ENCODE measurements at places on chromosomes 3 and 15.

DNA sequence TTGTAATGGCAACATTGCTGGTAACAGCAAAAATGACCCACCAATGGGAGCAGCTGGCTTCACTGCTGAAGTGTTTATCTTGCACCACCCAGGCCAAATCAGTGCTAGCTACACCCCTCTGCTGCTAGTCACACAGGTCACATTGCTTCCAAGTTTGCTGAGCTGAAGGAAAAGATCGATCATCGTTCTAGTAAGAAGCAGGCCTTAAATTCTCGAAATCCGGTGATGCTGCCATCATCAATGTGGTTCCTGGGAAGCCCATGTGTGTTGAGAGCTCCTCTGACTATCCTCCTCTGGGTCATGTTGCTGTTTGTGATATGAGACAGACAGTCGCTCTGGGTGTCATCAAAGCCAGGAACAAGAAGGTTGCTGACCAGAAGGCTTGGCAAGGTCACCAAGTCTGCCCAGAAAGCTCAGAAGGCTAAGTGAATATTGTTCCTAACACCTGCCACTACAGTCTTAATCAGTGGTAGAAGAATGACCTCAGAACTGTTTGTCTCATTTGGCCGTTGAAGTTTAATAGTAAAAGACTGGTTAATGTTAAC, 21.2 kb downstream of the TM4SF4 start:
- DNase-seq: no peak

- no peak for DNase-seq
Observed at GRCh38 chr3:186648851-186649250, 8.7 kb downstream of the FETUB start.

GRCh38 chr15:62472616-62473299, 307.7 kb upstream of the C2CD4B start:
- no peak for DNase-seq

GRCh38 chr15:98684436-98684835, 36.1 kb downstream of the IGF1R start:
- peak; percentile 74 for DNase-seq

DNA sequence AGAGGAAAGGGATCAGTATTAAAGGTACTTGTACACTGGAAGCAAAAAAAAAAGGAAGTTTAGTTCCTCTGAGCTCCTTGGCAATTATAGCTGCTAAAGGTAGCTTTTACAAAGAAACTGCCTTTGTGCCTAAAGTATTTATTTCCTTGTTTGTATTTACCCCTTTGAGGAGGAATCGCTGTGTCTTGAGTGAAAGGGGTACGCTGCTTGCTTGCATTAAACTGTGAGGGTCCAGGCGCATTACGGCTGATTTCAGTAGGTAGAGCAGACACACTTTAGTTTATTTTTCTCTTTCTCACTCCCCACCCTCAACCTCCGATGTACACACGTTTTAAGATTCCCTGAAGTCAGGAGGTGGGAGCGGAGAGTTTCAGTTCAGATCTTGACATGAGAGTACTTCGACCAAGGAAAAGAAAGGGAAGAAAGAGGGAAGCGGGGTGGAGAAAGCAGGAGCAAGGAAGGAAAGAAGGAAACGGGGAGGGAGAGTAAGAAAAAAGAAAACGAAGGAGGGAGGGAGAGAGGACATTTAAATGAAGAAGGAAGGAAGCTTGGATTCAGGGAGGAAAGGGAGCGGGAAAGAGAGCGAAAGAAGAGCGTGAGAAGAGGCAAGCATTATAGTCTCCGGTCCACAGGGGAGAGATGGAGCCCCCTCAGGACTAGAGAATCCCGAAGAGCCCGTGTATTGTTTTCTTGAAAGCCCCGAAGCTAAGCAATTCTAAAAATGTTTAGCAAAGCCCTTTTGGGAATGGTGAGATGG, 1.2 kb upstream of the MME start:
- DNase-seq: no peak

- DNase-seq: peak; percentile 67
Observed at GRCh38 chr3:24278543-24278942, 216.1 kb downstream of the THRB start.

- DNase-seq: no peak
Observed at GRCh38 chr3:127221446-127222035, 28.6 kb downstream of the PRR23E start.

GRCh38 chr15:71472566-71472965, 337.8 kb upstream of the NR2E3 start:
- no peak for DNase-seq

DNA sequence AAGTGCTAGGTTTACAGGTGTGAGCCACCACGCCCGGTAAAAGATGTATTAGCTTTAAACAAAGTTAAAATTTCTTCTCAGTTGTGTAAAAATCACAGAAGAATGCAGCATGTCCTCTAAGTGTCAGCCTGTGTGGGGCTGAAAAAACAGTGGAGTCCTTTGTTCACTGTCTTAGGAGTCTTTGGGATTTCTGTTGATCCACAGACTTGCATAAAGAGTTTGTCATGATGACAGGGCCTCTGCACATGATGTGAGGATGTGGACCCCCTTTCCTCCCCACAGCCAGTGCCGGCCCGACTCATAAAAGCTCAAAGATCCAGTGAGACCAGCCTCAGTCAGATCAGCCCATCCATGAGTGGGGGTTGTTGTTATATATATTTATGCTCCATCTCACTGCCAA, 49.0 kb upstream of the GOLGA8J start:
- DNase-seq: no peak

DNA sequence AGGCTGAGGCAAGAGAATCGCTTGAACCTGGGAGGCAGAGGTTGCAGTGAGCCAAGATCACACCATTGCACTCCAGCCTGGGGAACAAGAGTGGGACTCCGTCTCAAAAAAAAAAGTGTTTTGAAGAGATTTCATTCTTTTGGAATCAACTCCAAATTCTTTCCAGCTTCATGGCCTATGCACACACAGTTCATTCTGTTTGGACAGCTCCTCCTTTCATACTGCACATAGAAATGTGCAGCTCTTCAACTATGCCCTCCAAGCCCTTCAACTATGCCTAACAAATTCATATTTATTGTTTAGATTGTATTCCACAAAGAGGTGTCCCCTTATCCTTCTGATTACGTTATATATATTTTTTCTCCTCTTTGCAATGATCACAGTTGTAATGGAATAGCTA, 4.2 kb downstream of the TP53BP1 start:
- DNase-seq: no peak

GRCh38 chr3:11331101-11331500, 58.9 kb downstream of the ATG7 start:
- peak; percentile 36 for DNase-seq

- DNase-seq: peak; percentile 87
Observed at GRCh38 chr3:179452176-179452564, 900 bp upstream of the GNB4 start.

- DNase-seq: no peak
Observed at GRCh38 chr3:22045882-22046281, 294.9 kb upstream of the ZNF385D start.

GRCh38 chr15:72173864-72174550, 23.6 kb downstream of the GRAMD2A start:
- no peak for DNase-seq

- no peak for DNase-seq
Observed at GRCh38 chr3:127162947-127163645, 29.8 kb upstream of the PRR23E start.

- DNase-seq: no peak
Observed at GRCh38 chr3:124035463-124036121, 43.7 kb upstream of the ROPN1 start.

GRCh38 chr15:22806664-22807063, 20.2 kb downstream of the NIPA1 start:
- no peak for DNase-seq

- DNase-seq: no peak
Observed at GRCh38 chr3:7536921-7537320, 676.0 kb downstream of the GRM7 start.

GRCh38 chr15:33729653-33730052, 238.6 kb upstream of the CHRM5 start:
- DNase-seq: peak; percentile 8

DNA sequence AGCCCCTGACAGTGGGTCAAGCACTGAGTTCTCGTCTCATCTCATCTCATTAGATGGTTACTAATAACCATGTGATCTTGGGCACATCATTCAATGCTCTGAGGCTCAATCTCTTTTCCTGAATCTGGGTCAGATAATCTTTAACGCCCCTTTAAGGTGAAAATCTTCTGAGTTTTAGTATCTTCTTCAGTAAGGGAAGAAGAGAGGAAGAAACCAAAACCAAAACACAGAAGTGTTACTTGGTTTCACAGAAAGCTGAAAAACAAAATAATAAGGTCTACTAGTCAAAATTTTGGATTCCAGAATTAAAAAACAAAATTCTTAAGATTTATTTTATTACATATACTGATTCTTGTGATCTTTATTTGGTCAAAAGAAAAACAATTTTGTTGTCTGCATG, 78.2 kb downstream of the CLASP2 start:
- DNase-seq: no peak

GRCh38 chr3:133937756-133938601, 42.3 kb upstream of the RAB6B start:
- DNase-seq: peak; percentile 91

DNA sequence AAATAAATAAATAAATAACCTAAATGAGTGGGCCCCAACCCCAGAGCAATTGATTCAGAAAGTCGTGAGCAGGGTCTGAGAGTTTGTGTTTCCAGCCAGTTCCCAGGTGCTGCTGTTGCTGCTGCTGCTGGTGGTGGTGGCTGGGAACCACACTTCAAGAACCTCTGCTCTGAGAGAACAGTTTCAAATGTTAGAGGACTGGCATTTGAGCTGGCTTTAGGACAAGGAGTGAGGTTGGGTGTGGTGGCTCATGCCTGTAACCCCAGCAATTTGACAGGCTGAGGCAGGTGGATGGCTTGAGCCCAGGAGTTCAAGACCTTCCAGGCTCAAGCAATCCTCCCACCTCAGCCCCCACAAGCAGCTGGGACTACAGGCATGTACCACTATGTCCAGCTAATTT, 123.1 kb upstream of the UBE2E1 start:
- DNase-seq: no peak

DNA sequence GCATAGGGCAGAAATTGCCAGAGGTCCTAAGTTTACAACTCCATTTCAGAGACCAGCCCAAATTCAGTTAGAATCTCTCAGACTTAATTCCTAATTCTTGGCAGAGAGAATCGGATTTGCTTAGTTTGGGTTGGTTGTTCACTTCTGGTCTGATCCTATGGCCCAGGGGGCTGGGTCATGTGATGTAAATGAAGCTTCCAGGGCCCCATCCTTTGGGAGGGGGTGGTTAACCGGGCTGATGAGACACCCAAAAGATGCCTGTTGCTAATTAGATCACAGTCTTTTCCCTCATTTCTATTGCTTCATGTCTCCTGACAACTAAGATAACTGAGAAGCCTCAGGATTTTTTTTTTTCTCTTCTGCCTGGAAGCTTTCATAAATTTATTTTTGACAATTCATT, 11.1 kb upstream of the ZNF620 start:
- DNase-seq: peak; percentile 11

DNA sequence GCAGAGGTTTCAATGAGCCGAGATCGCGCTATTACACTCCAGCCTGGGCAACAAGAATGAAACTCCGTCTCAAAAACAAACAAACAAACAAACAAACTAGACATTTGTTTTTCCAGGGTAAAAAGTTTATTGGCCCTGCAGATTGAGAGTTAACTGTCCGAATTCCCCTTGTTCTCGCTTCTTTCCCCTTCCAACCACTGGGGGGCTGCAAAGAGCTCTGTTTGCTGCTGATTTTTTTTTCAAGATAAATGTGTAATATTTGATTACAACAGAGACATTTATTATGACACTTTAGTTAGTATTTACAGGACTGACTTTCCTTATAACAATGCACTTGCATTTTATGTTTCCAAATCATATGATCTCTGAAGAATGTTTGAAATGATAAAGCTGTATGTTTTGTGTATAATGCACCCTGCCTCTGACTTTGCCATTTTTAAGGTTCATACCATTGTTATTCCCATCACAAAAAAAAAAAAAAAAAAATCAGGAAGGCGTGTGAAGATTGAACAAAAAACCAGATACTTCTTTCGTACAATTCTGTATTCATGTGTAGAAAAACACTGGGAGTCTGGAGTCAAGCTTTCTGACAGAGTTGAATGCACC, 2.8 kb downstream of the CLSTN2 start:
- DNase-seq: peak; percentile 30

GRCh38 chr3:38163117-38163840, 2.1 kb upstream of the OXSR1 start:
- DNase-seq: no peak

DNA sequence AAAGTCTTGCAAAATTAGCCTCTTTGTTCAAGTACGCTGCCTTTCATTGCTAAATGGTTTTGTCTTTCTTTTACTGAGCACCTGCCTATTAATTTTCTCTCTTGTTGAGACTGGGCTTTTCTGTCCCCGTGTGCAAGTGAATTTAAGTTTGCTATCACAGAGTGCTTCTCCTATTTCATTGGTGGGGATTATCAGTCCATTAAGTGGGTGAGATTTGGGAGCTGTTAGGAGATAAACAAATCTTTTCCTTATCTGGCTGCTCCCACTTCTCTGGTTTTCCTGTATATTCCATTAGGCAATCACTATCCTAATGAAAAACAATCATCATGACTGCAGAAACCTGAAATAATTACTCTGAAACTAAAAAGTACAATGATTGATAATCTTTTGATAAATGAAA, 254.2 kb downstream of the NR1D2 start:
- DNase-seq: no peak

- no peak for DNase-seq
Observed at GRCh38 chr15:41544650-41545015, 576 bp upstream of the RPAP1 start.

DNA sequence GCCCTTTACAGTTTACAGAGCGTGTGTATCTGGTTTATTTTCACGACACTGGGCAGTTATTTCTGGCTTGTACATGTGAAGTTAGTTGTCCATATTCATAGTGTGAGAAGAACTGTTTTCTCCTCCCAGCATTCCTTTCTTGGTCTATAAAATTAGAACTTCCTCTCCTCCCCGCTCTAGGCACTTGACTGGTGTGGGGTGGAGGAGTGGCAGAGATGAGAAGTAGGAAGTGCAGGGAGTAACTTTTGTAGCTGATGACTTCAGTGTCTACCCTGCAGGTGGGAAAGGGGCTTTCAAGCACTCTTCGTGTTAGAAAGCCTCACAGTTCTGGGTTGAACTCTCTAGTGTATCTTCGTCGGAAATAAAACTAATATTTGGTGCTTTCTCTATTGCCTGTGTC, 13.4 kb downstream of the APOD start:
- no peak for DNase-seq

DNA sequence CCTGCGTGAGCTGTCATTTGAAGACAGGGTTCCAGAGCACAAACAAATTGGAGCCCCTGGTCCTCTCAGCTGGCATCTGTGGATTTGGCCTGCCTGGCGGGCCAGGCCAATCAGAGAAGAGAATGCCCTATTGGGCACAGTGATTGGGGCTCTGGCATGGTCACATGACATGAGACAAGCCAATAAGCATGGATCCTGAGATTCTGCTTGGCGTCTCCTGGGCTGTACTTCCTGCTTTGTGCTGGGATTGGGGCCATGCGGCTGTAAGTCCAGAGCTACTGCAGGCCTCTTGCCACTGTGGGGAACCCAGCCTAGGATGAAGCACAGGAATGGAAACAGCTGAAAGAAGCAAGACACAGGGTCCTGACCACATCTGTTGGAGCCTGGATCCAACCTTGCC, 121.4 kb downstream of the FBLN2 start:
- DNase-seq: no peak

GRCh38 chr15:50880651-50881114, 27.8 kb upstream of the AP4E1 start:
- DNase-seq: peak; percentile 92

- peak; percentile 53 for DNase-seq
Observed at GRCh38 chr3:185081521-185081920, 71.3 kb downstream of the C3orf70 start.

- DNase-seq: no peak
Observed at GRCh38 chr3:127277561-127277960, 10.3 kb downstream of the PRR20G start.

Measured in fibroblast of skin of abdomen (primary cell).